Adrenal gland (tissue), 19 donors: ENCODE measurements at places on chromosomes 7 and 10.

DNA sequence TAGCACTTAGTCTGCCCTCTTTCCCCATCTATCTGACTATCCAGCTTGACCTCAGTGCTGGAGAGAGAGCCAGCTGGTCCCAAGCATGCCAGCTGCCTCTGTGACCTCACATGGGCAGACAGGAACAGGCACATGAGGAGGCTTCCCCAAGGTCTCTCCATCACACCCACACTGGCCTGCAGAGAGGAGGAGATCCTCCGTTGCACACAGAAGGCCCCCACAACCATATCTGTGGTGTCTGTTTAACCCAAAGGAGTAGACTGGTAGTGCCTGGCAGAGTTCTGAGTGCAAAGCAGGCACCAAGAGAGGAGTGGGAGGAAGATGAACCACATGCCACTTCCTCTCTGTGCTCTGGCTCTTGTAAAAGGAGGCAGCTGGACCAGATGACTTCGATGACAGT is 4.8 kb upstream of the ANK3 start:
- no peaks in the 10 kb centered on the region for H3K27me3 ChIP-seq
- H3K36me3 ChIP-seq: no peaks in the 10 kb centered on the region

- no peak overlapping the region for H3K4me3 ChIP-seq
- H3K27ac ChIP-seq: no peak overlapping the region
- no peaks in the 10 kb centered on the region for H3K36me3 ChIP-seq
- H3K4me1 ChIP-seq: no peaks in the 10 kb centered on the region
- no peaks in the 10 kb centered on the region for H3K27me3 ChIP-seq
Measured at GRCh38 chr10:88226891-88227290, 356.2 kb downstream of the RNLS start.

DNA sequence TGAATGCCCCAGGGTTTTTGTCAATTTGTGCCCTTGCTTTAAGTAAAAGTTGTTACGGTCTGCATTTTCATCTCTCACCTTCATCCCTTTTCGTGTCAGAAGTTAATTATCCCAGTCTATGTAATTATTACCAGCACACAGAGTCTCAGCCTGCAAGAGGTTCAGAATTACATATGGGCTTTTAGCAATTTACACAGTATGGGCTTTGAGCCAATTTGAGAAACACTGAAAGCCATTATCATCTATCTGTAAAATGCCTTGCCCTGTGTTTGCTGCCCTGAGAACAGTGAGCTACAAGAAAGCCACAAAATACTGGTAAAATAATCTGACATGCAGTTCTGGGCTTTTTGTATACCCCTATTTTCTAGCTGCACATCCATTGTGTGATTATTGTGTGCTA is 125.6 kb upstream of the STEAP4 start:
- H3K4me1 ChIP-seq: no peaks in the 10 kb centered on the region
- no peak overlapping the region for H3K27ac ChIP-seq
- H3K36me3 ChIP-seq: no peaks in the 10 kb centered on the region
- no peaks in the 10 kb centered on the region for H3K27me3 ChIP-seq
- no peak for DNase-seq
- H3K4me3 ChIP-seq: no peak overlapping the region

DNA sequence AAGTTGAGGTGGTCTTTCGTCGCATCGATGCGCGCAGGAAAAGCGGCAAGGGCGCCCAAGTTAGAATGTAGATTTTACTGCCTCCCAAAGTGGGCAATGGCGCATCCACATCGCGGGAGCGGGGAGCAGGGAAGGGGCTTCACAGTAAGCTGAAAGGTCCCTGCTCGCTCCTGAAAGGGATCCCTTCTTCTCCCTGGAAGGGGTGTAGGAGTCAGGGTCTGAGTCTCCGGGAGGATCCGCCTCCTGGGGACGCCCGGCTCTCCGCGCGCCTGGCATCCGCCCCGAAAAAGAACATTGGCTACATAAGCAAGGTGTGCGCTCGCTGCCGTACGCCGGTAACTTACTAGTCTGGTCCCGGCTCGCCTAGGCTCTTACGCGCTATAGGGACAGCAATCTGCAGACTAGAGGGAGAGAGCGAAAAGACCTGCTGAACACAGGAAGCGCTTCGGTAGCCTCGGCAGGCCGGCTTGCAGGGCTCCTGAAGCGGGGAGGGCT is 804 bp downstream of the UNC5B start:
- no peaks in the 10 kb centered on the region for H3K27me3 ChIP-seq
- no peak overlapping the region for H3K4me3 ChIP-seq
- H3K27ac ChIP-seq: peak overlapping the region; percentile 79
